Activated gamma-delta T cell treated with anti-CD3 and anti-CD28 coated beads, Interleukin-2, amount 50 U/mL, for 16 hours (primary cell): ENCODE measurements at places on chromosomes 2 and 18.

DNA sequence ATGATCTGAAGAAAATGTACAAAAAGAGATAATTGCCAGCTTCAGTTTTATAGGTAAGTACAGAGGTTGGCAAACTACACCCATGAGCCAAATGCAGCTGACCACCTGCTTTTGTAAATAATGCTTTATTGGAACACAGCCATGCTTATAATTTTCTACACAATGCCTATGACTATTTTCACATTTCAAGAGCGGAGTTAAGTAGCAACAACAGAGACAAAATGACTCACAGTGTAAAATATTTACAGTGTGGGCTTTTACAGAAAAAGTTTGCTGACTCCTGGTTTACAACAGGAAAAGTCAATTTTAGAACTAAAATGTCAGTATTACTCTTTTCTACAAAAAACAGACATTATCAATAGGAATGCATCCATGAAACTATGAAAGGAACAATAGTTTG is 26.0 kb downstream of the CWC22 start:
- no peak for DNase-seq

- no peak for DNase-seq
Observed at GRCh38 chr2:18047896-18048657, 169.6 kb downstream of the KCNS3 start.

- no peak for DNase-seq
Observed at GRCh38 chr2:1594373-1595171, 149.7 kb downstream of the PXDN start.

- no peak for DNase-seq
Observed at GRCh38 chr2:12048550-12048949, 302.1 kb downstream of the LPIN1 start.

- DNase-seq, result no peak
Observed at GRCh38 chr2:12282780-12283695, 433.7 kb upstream of the TRIB2 start.

DNA sequence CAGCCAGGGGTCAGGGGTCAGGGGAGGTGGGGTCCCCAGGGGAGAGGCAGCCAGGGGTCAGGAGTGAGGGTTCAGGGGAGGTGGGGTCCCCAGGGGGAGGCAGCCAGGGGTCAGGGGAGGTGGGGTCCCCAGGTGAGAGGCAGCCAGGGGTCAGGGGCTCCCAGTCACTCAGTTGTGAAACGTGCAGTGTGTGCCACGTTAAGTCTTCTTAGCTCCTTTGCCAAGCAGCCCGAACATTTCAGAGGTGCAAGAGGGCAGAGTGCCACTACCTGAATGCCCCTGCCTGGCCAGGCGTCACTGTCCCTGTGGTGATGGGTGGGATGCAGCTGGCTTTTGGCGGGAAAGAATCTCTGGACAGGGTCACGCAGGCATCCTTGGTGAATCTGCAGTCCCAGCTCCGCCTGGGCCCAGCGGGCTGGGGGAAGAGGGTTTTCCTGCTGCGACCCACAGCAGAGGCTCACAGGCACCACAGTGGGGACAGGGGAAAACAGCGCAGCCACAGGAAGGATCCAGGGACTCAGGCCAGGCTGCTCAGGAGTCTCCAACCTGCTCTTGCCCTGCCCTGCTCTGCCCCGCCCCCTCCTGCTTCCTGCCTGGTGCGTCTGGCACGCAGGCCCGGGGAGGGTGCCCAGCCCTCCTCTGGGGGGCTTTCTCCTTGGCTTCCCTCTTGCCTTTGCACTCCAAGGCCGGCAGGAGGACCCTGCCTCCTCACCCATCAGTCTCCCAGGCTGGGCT is 188.3 kb downstream of the TWIST2 start:
- DNase-seq, result no peak

DNA sequence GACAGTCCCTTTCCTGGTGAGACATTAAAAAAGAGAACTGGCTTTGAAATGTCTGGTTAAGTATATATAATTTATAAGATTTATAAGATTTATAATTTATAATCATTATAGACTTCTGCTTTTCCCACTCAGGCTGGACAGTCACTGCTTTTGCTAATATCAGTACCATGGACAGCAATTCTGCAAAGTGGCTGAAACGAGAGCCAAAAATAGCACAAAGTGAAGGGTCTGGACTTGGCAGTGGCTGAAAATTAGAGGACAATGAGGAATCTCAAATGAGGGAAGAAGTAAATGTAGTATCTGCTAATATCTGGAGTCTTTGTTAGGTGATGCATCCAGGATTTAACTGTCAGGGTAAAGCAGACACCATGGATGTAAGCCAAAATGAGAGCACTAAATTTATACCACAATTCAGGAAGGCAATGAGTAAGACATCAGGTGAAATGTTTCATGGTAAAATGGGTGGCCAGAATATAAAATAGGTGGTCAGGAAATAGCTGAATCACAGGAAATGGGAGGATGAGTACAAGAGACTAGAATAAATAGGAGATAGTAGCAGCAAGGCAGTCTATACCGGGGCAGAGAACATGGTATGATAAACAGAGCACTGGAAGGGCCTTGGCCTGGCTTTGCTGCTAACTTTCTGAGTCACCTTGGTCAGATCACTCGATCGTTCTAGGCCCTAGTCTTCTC is 39.6 kb upstream of the BOD1L2 start:
- DNase-seq, result no peak

DNA sequence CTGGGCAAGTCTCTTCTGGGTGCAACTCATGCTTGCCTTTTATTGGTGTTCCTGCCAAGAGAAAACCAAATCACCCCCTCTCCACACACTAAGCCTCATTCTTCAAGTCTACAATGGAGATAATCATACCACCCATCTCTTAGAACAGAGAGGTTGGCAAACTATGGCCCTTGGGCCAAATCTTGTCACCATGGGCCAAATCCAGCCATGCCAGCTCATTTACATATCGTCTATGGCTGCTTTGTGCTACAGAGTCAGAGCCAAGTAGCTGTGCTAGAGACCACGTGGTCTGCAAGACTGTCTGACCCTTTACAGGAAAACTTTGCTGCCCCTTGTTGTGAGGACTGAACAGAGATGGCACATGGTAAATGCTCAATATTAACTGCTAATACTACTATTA is 270.3 kb upstream of the PARD3B start:
- DNase-seq, result no peak

- no peak for DNase-seq
Observed at GRCh38 chr2:71833855-71834560, 313.7 kb downstream of the CYP26B1 start.

- DNase-seq, result no peak
Observed at GRCh38 chr18:57802213-57803102, 657 bp downstream of the ATP8B1 start.

- no peak for DNase-seq
Observed at GRCh38 chr2:161625314-161625919, 1.2 kb downstream of the SLC4A10 start.

GRCh38 chr2:69644506-69644979 is 1.0 kb upstream of the AAK1 start:
- DNase-seq, result no peak

- DNase-seq, result no peak
Observed at GRCh38 chr2:70723286-70723885, 44.6 kb downstream of the ADD2 start.

- no peak for DNase-seq
Observed at GRCh38 chr2:42930025-42930581, 137.7 kb upstream of the HAAO start.

DNA sequence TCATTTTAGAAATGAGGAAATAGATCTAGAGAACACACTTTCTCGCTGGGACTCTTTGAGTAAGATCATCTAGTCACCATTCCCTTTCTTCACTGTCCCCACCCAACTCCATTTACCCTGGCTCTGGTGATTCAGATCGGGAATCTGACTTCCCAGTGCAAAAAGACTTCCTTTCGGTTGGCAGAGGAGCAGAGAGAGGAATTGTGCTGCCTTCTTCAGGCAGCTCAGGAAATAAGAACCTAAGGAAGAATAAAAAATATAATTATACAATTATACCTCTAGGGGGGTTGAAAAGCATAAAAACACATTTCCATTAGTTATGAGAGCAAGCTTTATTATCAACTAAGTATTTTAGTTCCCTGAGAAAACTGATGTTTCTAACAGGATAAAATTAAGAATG is 9.3 kb upstream of the MPP4 start:
- no peak for DNase-seq

- no peak for DNase-seq
Observed at GRCh38 chr18:36610258-36610657, 218.5 kb downstream of the TPGS2 start.

- DNase-seq, result no peak
Observed at GRCh38 chr18:79884963-79885728, 66.3 kb downstream of the SLC66A2 start.

DNA sequence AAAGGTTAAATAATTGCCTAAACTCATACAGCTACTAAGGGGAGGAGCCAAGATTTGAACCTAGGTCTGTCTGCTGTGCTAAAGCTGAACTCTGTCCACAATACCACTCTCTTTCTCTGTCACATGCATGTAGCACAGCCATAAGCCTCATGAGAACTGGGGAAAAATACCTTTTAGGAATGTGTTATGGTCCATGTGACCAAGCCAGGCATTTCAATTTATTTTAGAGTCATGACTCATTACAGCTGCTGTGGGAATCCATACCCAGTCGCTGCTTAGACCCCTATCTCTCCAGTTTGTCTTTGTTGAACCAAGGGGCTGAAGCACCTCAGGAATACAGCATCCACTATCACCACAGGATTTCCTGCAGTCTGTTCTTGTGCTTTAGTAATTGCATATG is 200.0 kb upstream of the SIX3 start:
- no peak for DNase-seq

DNA sequence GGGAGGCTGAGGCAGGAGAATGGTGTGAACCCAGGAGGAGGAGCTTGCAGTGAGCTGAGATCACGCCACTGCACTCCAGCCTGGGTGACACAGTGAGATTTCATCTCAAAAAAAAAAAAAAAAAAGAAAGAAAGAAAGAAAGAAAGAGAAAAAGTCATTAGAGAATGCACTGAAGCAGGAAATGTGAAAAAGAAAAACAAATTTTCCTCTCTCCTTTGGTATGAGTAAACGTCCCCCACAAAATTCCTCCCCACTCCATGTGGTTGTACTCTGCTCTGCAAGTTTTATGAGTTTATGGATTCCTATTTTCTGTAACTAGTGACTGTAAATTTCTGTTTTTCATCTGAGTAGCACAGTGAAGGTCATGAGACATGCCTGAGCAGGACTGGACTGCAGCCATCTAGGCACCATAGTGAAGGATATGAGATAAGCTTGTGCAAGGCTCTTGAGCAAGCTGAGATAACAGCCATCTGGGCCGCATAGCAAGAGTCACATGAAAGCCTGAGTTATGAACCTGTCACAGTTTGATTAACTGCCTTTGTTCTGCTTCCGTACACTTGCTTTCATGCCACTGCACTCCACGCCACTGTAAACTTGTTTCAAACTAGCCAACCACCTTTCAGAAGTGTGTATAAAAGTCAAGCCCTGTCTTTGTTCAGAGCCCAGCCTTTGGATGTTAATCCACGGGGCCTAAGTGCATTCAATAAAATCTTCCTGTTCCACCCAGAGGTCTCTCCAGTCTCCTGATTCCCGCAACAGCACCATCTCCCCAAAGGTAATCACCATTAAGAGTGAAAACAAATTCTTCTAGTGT is 50.2 kb downstream of the SKA1 start:
- no peak for DNase-seq

DNA sequence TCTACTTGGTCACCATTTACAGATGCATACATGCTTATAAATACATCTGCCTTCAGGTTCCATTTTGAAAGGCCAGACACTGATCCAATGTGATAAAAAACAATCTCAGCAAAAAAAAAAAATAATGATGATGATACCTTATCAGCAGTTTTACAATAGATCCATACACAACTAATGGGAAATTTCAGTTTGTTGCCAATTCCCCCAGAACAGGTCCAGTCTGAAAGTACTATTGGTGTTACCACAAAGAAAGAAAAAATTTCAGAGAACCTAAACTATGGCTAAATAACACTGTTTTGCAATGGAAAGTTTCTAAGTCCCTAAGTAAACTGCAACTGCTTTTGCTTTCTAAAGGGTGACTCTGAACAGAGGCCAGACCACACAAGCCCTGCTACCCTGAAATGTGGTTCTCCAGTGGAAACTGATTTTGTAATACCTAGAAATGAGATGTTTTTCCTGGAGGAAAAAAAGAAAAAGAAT is 54.1 kb downstream of the LPIN2 start:
- no peak for DNase-seq

DNA sequence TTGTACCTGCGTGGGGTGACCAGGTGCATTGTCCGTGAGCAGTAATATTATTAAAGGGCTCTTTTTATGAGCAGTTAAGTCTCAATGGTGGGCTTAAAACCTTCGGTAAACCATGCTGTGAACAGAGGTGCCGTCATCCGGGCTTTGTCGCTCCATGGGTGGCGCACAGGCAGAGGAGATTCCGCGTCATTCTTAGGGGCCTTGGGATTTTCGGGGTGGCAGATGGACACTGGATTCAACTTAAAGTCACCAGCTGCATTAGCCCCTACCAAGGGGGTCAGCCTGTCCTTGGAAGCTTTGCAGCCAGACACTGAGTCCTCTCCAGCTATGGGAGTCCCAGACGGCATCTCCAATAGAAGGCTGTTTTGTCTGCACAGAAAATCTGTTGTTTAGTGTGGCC is 107.7 kb downstream of the NFATC1 start:
- no peak for DNase-seq

DNA sequence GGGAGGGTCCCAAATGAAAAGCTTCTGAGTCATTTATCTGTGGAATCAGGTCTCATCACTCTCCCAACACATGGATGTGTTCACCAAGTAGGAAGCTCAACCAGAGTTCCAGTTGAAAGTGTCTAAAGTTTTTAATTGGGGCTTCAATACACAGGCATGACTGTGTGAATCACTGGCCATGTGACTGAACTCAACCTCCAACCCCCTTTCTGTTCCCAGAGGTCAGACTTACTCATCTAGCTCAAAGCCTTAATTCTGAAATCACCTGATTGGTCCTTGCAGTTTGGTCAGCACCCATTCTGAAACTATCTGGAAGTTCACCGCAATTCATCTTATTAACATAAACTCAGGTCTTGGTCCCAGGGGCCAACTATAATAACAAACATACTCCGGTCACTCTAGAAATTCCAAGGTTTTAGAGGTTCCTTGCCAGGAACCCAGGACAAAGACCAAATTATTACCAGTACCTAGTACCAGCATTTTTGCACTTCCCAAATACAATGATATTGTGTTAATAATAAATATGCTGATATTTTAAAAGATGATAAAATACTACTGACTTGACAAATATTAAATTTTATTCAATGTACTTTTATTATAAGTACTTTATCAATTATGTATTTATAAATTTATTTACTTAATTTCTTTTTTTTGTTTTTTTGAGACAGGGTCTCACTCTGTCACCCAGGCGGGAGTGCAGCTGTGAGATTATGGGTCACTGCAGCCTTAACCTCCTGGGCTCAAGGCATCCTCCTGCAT is 10.7 kb upstream of the RBM45 start:
- no peak for DNase-seq

GRCh38 chr2:54591551-54591950 is 131.9 kb upstream of the EML6 start:
- no peak for DNase-seq

GRCh38 chr2:39510140-39510539 is 73.1 kb upstream of the MAP4K3 start:
- no peak for DNase-seq

DNA sequence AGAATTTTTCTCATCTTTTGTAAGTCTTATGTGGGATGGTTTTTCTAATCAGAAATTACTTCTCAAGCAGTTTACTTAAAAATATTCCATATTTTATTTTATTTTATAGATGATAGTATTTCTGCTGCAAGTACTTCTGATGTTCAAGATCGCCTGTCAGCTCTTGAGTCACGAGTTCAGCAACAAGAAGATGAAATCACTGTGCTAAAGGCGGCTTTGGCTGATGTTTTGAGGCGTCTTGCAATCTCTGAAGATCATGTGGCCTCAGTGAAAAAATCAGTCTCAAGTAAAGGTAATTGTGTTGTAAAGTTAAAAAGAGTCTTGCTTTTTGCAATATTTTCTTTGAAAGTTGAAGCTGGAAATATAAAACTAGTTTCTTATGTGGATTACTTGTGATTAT is 76.2 kb downstream of the EML4 start:
- DNase-seq, result no peak
